ENCODE measurements at places on chromosomes 13 and 19. TPM values are rescaled to one million over a fixed set of nuclear protein-coding genes. Genes with fewer than 3 reads are reported as not detected.

DNA sequence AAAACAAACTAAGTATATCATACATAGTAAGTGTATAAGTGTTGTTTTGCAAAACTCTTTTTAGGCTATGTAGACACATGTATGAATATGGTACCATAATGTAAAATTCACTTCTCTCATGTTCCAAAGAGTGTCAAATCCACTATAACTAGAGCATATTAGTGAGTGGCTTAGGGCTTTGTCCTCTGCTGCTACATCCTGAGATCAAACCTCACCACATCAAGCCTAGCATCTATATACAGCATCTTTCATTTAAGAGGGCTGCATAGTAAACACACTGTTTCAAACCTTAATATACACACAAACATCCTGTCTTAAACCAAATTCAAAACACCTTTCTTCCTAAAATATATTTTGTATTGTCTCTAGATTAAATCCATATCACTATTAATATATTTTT lies 38.7 kb downstream of the ELF1 start:
- no peak for DNase-seq

SERTAD3 gene
- 33.7 TPM for total RNA-seq

GRCh38 chr19:33054623-33055022 lies 10.1 kb downstream of the RHPN2 start:
- DNase-seq: no peak

HSD17B14 gene
- 9.4 TPM for total RNA-seq

FNDC3A gene
- 65.7 TPM for total RNA-seq

DNA sequence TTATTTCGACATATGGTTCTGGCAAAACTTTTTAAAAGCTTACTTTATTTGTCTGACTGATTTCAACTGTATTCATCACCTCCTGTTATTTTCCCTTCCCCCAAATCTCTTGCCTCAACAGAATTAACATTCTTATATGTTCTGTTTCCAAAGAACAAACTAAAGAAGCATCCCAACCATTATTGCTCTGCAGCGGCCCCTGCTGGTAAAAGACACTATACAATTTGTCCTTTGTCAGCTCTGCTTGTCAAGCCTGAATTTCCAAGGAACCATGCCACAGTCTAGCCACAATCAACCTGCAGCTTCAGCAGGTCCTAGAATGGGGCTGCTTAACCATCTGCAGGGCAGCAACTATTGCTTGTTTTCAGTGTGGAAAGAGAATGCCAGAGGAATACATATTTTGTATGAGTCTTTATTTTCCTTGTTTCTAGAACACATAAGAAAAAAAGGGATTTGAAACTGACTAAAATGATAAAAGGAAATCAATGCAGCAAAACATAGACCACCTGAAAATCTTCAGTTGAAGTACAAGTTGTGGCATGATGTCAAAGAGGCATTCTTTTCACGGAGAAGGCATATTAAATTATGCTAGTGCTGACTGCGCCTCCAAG lies 845.3 kb downstream of the DIAPH3 start:
- DNase-seq: peak; percentile 77

GRCh38 chr19:50359328-50359818 lies 6.1 kb downstream of the NAPSA start:
- DNase-seq: no peak

DNA sequence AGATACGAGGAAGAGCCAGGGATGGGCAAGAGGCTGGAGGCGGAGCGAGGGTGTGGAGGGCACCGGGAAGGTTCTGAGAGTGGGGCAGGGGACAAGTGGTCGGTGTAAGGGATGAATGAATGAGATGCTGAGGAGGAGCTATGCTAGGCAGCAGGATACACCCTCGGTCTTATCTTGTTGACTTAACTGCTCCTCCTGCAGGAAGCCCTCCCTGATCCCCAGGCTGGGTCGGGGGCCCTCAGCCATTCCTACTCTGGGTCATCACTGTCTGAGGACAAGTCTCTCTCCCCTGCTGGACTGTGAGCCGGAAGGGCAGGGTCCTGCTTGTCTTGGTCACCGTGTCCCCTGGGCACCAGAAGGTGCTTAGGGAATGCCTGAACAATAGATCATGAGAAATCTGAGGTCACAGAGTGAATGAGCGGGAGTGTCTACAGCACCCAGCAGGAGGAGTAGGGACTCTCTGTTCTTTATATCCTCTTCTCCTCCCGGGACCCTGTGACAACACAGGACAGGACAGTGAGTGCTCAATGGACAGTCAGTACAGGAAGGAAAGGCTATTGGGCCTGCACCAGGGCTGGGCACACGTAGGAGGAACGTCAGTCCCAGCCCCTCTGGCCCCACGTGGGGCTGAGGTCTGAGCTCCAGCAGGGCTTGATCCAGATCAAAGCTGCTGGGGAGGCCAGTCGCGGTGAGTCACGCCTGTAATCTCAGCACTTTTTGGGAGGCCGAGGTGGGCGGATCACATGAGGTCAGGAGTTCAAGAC lies 6.5 kb downstream of the NKPD1 start:
- no peak for DNase-seq

ATP8A2 gene
- 13.8 TPM for total RNA-seq

DNA sequence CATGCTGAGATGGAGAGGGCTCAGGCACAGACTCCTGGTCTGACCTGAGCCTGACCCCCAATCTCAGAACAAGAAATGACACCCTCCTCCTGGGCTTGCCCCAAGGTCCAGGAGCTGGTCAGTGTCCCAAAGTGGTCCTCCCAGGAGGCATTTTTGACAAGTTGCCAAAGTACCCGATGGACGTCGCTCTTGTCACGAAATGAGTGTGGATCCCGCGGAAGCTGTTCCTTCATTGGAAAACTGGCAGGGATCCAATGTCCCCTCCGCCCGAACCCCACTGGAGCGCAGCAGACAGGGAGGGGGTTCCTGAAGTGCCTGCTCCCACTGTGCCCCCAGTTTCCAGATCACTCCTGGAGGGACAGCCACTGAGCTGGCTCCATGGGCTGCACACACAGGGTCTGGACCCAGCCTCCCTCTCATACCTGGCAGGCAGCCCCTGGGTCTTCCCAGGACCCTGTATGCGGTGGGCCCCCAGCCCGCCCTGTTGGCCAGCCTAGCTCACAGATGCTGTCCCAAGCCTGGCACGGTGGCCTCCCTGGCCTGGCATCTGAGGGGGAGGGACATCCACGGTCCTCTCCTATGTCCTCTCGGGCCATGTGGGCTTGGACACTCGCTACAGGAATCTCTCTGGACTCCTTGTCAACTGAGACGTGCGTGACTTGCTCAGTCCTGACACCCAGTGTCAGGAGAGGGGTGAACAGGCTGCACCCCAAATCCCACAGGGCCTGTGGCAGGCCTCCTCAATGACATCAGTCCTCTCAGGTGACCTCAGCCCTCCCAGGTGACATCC lies 12.8 kb upstream of the ZNF14 start:
- DNase-seq: no peak

DNA sequence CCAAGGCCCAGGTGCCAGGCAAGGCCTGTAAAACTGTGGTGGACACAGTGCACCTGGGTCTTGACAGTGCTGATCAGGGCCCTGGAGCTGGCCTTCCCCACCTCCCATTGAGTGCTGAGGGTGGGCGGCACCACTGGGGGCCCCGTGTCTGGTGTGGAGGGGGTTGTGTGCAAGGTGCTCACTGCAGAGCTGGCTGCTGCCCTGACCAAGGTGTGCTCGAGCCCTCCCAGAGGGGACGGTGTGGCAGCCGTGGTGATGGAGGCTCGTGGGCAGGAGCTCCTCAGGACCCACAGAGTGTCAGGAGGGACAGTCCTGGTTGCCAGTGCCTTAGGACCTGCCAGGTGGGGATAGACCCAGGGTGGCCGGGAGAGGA lies 23.0 kb downstream of the ATP4B start:
- no peak for DNase-seq

GRCh38 chr13:111359237-111359915 lies 38.9 kb downstream of the TEX29 start:
- no peak for DNase-seq

DNA sequence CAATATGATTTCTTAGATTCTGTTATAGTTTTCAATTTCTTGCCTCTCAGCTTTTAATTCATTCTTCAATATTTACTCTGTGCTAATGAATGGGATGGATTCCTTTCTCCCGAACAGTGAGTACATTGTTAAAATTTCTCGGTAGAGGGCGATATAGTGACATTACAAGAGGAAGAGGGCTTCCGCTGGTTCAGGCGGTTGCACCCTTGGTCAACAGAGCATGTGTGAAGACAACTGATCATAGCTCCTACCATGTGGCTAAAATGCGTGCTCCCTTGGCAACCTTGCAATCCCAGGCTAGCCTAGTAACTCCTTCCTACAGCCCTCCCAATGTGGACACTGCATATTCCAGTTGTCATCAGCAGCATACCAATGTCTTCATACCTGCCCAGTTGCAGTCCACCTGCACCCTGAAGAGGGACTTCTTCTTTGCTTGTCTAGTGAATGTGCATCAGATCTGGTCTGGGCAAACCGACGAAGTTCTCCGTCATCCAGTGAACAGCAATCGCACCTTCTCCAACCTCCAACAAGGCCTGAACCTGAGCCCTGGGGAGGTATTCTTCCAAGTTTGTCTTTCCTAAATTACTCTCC lies 653.0 kb upstream of the GPC6 start:
- no peak for DNase-seq

DNA sequence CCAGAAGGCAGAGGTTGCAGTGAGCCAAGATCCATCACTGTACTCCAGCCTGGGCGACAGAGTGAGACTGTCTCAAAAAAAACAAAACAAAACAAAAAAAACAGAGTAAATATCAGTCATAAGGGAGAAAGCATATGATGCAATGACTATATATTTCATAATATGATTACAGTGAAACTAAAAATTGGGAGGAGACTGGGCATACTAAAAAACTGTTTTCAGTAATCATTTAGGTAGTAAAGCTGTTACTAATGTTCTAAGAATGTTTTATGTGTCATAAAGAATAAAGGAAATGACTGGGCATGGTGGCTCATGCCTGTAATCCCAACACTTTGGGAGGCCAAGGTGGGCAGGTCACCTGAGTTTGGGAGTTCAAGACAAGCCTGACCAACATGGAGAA lies 15.9 kb downstream of the ZNF573 start:
- DNase-seq: no peak

ZIC2 gene
- total RNA-seq: 0.59 TPM

GRCh38 chr13:51111997-51112396 lies 923 bp upstream of the C13orf42 start:
- DNase-seq: no peak

- no peak for DNase-seq
Observed at GRCh38 chr19:40006273-40006691, 9.4 kb downstream of the ZNF546 start.

GRCh38 chr13:102311901-102312300 lies 89.9 kb downstream of the FGF14 start:
- DNase-seq: no peak

CNFN gene
- total RNA-seq: 5.6 TPM

LRRC63 gene
- 0.29 TPM for total RNA-seq

EID2B gene
- total RNA-seq: 4.8 TPM

- DNase-seq: no peak
Observed at GRCh38 chr19:29834991-29835846, 23.4 kb downstream of the CCNE1 start.

FXYD3 gene
- 157 TPM for total RNA-seq

OR7A5 gene
- total RNA-seq: not detected

GRCh38 chr19:19628501-19629134 lies 598 bp upstream of the LPAR2 start:
- peak; percentile 87 for DNase-seq

EML2 gene
- 61.4 TPM for total RNA-seq

OR7D2 gene
- total RNA-seq: 1.3 TPM

DNA sequence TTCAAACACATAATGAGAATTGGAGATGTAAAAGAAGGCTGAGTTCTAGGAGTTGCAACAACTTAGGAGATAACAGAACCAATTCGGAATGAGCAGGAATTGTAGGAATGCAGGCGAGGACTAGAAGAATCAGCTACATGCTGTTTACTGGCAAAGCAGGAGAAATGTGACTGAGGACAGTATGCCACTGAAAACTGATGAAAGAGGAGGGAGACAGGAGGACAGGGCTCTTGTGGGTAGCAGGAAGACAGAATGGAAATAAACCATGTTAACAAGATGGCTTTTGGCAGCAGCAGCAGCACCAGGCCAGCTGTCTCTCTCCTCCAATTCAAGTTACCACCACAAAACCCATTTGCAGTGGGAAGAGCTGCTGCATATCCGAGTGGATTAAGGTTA lies 91.0 kb upstream of the SLC15A1 start:
- DNase-seq: no peak

CLDND2 gene
- total RNA-seq: 0.97 TPM

TSSK6 gene
- 2.3 TPM for total RNA-seq

GRCh38 chr19:55206664-55207500 lies 2.4 kb downstream of the PTPRH start:
- no peak for DNase-seq

LILRA5 gene
- total RNA-seq: not detected

DNA sequence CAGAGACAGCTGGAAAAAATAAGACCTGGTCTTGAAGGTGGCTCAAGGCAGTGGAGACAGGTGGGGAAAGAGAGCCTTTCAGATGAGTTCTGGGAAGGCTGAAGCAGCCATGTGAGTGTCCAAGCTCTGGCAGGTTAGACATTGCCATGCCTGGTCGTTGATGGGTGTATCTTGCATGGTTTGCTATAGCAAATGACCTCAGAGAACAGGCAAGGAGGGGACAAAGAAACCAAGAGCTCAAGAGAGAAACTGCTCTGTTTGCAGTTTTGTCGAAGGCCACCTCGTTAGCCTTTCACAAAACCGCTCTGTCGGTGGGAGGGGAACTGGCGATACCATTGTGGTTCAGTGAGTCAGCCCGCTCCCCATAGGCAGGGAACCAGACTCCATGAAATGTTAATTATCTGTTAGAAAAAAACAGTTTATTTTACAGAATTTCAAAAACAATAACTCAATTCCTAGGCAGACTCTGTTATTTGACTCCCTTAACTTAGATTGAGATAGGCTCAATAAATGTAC lies 82.8 kb upstream of the ARGLU1 start:
- no peak for DNase-seq

ESD gene
- 62.3 TPM for total RNA-seq

DACH1 gene
- 21.2 TPM for total RNA-seq

DNA sequence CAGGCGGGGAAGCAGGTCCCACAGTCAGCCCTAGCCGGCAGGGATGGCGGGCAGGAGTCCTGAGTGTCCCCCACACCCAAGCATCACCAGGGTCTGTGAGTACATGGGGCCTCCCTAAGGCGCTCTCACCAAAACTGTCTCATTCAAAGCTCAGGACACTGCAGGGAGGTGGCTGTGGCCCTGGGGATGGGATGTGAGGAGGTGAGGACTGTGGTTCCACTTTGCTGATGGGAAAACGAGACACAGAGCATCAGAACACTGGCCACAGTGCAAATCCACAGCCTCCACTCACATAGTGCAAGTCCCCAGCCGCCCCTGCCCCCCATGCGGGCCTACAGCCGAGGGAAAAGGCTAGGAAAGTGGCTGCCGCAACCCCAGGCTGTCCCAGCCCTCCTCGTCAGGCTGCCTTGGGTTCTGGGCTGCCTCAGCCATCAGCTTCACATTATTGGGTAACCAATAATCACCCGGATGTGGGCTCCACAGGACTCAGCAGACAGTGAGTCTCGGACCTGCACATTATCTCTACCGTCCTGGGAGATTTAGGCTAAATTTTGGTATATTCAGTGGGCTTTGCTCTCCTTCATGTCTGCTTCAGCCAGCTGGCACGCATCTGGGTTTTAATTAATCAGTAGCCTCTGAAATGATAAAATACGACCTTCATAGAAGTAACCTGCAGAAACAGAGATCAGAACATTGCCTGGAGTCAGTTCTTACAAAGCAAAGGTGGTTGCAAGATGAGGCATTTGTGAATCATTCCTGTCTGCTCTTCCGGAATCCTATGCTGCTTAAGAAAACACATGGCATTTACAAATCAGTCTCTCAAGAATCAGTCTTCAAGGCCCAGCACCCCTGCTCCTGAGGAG lies 77.0 kb downstream of the SOX1 start:
- peak; percentile 44 for DNase-seq

APOC4 gene
- not detected for total RNA-seq

- DNase-seq: no peak
Observed at GRCh38 chr13:74103196-74103595, 31.0 kb downstream of the KLF12 start.
